GM12878 (cell line): ENCODE measurements at places on chromosomes 7 and 10.

DNA sequence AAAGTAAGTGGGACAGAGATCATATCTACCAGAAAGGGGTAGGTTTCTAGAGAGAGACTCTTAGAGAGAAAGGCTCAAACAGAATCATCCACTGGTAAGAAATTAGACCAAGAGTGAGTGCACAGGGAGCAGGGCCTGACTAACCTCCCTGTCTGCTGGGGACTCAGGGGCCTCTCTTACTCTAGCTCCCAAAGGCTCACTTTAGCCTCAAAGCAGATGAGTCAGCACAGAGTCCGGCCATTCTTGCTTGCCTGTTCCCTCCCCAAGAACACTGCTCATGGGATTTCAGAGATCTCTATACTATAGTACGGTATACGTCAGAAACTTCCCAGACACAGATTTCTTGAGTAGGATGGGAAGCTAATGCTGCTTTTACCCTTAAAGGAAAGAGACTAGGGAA lies 32.7 kb downstream of the RBM28 start:
- no peak for DNase-seq

DNA sequence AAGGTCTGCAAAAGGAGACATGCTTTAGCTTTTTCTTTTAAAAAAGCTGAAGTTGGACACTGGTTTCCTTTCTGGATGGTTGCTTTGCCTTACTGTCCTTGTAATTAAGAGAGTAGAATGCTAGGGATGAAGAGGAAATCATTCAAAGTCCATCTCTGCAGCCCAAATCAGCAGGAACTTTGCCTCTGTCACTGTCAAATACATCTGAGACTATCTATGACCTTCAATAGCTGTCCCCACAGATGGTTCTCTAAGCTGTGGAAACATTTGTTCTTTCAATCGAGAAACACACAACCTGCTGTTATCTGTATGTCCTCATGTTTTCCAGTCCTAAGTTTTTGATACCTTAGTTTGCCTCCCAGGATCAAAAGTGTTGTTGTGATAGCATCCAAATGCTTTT lies 117.5 kb downstream of the SORBS1 start:
- DNase-seq = no peak

GRCh38 chr10:72276013-72276387 lies 2.3 kb downstream of the DDIT4 start:
- DNase-seq = no peak

DNA sequence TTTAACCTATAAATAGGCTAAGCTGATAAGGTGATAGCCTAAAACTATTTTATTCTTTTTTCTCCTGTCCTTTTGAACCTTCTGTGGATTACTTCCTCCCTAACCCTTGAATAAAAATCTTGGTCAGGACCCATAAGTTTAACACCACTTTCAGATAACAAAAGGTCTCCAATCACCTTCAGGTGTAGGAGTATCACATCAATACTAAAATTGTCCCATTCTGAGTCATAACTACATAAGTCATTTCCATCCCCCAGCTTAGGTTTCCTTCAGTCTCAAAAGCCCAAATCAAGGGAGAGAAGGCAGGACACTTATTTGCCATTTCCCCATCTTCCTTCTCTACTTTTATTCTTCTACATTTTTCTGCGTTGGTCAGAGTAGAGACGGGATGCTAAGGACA lies 56.9 kb upstream of the WNT16 start:
- no peak for DNase-seq

DNA sequence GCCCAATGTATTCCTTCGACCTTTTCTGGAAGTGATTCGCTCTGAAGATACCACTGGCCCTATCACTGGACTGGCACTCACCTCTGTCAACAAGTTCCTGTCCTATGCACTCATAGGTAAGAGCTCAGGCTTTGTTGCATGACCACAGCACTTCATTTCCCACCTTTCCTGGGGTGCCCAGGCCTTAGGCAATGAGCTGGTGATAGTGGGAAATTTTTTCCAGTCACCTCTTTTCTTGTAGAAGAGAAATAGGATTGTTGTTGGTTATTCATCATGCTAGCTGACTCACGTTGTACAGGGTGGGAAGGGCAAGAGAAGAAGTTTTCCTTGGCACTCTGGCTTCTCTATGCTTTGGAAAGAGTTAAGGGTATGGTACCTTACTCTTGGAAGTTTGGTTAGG lies 51.4 kb upstream of the NFKB2 start:
- no peak for DNase-seq

GRCh38 chr10:103493916-103494877 lies 692 bp downstream of the NEURL1 start:
- no peak for DNase-seq

GRCh38 chr7:99860281-99861127 lies 16.3 kb downstream of the OR2AE1 start:
- no peak for DNase-seq

GRCh38 chr7:96090756-96091155 lies 231.1 kb downstream of the SLC25A13 start:
- DNase-seq = no peak

DNA sequence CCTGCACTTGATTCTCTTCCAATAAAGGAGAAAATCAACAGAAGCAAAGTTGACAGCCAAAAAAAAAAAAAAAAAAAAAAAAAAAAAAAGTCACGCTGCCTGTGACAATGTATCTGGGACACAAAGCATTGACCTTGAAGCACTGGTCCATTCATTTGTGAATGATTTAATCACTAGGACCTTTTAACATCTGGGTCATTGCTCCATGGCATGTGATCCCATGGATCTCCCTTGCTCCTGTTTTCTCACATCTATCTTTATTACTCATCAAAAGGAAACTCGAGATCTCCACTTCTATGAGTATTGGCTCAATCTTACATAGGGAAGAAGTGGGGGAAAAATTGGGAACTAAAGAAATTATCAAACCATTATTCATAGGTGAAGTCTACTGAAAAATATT lies 89.6 kb upstream of the SMIM30 start:
- DNase-seq = no peak

GRCh38 chr10:24255115-24255880 lies 46.4 kb downstream of the KIAA1217 start:
- no peak for DNase-seq

GRCh38 chr10:55351431-55351830 lies 550.4 kb upstream of the PCDH15 start:
- no peak for DNase-seq

DNA sequence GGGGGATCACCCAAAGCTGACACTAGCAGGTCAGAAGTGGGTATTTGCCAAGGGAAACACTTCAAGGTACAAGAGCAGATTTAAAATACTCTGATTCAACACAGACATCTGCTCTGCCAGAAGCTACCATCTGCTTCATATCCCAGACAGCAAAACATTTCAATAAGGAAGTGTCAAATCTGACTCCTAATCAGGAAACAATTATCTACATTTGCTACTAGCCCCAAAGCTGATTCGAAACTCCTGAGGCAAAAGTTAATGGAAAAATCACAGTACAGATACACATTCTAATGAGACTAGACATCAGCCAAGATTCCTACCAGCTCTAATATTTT lies 48.9 kb downstream of the PARD3 start:
- DNase-seq = no peak

GRCh38 chr10:114638821-114639625 lies 19.1 kb downstream of the ABLIM1 start:
- DNase-seq = peak; percentile 27

- no peak for DNase-seq
These were observed 85.2 kb upstream of the CDC14C start for GRCh38 chr7:48839108-48839507.

DNA sequence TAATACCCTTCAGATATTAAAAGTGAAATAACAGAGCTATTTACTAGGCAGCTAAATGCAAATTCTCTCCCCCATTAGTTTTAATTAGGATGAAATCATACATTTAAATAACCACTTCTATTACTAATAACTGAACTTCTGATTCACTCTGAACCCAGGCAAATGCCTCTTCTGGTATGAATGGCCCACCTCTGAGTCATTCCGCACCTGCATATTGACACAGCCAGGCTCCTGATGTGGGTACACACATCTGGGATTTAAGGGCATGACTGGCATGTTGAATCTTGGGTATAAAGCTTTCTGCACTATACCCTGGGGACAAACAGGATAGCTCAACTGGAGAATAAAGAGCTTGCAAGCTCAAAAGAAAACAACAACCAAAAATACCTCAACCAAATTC lies 140.9 kb downstream of the AUTS2 start:
- peak; percentile 87 for DNase-seq

DNA sequence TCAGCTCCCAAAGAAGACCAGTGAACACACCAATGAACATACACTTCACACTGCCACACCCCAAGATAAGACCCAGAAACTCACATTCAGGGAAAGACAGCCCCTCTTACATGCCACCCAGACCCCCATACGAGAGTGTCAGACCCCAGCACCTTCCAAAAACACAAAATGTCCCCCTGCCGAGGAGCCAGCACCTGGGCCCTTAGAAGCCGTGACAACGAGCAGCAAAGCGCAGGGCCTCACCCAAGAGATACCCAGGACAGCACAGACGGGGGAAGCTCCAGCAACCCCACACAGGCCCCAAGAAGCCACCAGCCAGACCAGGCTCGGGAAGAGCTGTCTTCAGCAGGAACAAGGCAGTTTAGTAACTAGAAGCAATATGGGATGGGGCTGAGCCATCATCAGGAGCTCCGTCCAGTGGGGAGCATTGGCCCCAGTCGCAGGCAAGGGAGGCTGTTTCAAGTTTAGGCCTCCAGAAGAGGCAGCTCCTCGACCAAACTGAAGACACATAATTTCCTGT lies 243.6 kb downstream of the PTPRN2 start:
- no peak for DNase-seq
